ENCODE measurements at places on chromosomes 13 and 19. TPM values are rescaled to one million over a fixed set of nuclear protein-coding genes. Genes with fewer than 3 reads are reported as not detected.

CDX2 gene
- not detected for total RNA-seq

ZFP30 gene
- total RNA-seq: 6.6 TPM

KIR3DL2 gene
- total RNA-seq: not detected

CYP2A7 gene
- not detected for total RNA-seq

SMIM44 gene
- total RNA-seq: not detected

KIR2DL1 gene
- total RNA-seq: not detected

KIR3DL1 gene
- total RNA-seq: not detected

ADM5 gene
- total RNA-seq: 0.19 TPM

DACH1 gene
- 1.00 TPM for total RNA-seq

KCNJ14 gene
- total RNA-seq: 0.32 TPM

UBL3 gene
- total RNA-seq: 24.1 TPM

GPR4 gene
- 6.9 TPM for total RNA-seq

SHISA2 gene
- 0.89 TPM for total RNA-seq

LRRC63 gene
- total RNA-seq: not detected

TMEM190 gene
- total RNA-seq: not detected

PRODH2 gene
- total RNA-seq: not detected

POLR2I gene
- 98.7 TPM for total RNA-seq

ZNF99 gene
- 0.11 TPM for total RNA-seq

TEX26 gene
- total RNA-seq: not detected

ZFP14 gene
- 3.2 TPM for total RNA-seq

CNFN gene
- 0.67 TPM for total RNA-seq

SULT2A1 gene
- total RNA-seq: not detected

C19orf81 gene
- total RNA-seq: 2.1 TPM

CCNA1 gene
- total RNA-seq: 2.0 TPM

APOE gene
- 26.6 TPM for total RNA-seq

PRTN3 gene
- total RNA-seq: 0.62 TPM

CEBPA gene
- 2.3 TPM for total RNA-seq

ANGPTL4 gene
- total RNA-seq: 4.1 TPM

LGALS14 gene
- not detected for total RNA-seq

DZIP1 gene
- total RNA-seq: 4.9 TPM

ZNF285 gene
- total RNA-seq: 3.0 TPM

KL gene
- total RNA-seq: 1.9 TPM

FFAR3 gene
- total RNA-seq: not detected

EFNA2 gene
- not detected for total RNA-seq

NKPD1 gene
- not detected for total RNA-seq

EIF3K gene
- 483 TPM for total RNA-seq

PCSK4 gene
- 1.5 TPM for total RNA-seq

GSX1 gene
- not detected for total RNA-seq
